ENCODE measurements at places on chromosomes 7 and 10. TPM values are rescaled to one million over a fixed set of nuclear protein-coding genes. Genes with fewer than 3 reads are reported as not detected.
A peak's percentile ranks its signal among the peaks of the same experiment; 100 is the strongest.

GRCh38 chr10:61835069-61835945 is 66.2 kb upstream of the ARID5B start:
- DNase-seq = peak; percentile 66

- DNase-seq = no peak
These were observed 8.5 kb upstream of the CAV1 start for GRCh38 chr7:116516324-116516723.

- DNase-seq = peak; percentile 19
These were observed 79.6 kb upstream of the MTPN start for GRCh38 chr7:136056651-136057231.

DNA sequence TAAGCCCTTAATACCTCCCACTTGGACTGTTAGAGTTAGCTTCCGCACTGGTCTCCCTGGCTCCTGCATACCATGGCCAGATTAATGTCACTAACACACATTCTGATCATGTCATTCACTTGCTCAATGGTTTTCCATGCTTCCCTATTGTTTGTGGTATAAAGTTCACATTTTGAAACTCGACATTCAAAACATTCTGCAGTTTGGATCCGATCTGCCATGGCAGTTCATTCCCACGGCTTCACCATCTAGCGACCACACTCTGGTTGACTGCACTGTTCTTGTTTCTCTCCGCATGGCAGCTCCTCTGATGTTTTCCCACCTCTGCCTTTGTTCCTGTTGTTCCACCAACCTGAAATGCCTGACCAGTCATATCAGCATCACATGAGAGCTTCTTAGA is 87.4 kb upstream of the WAC start:
- DNase-seq = no peak

SPDYE6 gene
- polyA plus RNA-seq = 11.5 TPM

SFMBT2 gene
- 7.9 TPM for polyA plus RNA-seq

- DNase-seq = no peak
These were observed 625.1 kb upstream of the PCDH15 start for GRCh38 chr10:55426138-55426537.

- no peak for DNase-seq
These were observed 18.5 kb downstream of the PARP12 start for GRCh38 chr7:140044251-140044650.

AGBL3 gene
- 3.6 TPM for polyA plus RNA-seq

DNA sequence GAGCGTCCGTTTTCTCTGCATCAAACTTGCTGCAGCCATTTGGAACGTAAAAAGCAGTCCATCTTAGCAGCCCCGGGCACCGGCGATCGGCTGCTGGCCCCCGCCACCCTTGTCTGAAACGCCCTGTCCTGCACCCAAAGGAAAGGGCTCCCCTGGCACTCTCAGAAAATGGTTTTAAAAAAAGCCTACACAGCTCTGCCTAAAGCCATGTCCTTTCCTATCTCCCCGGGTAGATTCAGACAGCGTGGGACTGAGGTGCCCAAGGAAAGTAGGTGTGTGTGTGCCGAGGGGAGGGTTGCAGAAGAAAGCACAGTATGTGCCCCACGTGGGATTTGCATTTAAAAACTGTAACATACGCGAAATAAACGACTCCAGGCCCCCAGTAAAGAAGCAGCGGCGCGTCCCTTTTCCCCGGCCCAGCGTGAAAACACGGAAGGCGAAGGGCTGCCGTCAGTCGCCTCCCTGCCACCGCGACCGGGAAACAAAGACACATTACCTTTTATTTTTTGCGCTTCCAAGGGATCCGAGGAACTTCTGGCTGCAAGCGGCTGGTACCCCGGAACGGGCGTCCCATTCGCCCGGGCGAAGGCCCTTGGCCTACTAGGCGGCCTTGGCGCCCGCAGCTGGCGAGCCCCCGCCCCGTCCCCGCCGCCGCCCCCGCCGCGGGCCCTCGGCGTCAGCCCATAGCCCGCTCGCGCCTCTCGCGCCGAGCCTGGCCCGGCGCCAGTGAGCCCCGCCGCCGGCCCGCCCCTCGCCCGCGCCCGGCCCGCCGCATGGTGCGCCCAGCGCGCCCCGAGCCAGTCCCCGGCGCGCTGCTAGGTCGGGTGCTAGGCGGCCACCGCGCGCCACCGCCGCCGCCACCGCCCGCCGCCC is 304.6 kb downstream of the PRPF18 start:
- DNase-seq = peak; percentile 38

DNA sequence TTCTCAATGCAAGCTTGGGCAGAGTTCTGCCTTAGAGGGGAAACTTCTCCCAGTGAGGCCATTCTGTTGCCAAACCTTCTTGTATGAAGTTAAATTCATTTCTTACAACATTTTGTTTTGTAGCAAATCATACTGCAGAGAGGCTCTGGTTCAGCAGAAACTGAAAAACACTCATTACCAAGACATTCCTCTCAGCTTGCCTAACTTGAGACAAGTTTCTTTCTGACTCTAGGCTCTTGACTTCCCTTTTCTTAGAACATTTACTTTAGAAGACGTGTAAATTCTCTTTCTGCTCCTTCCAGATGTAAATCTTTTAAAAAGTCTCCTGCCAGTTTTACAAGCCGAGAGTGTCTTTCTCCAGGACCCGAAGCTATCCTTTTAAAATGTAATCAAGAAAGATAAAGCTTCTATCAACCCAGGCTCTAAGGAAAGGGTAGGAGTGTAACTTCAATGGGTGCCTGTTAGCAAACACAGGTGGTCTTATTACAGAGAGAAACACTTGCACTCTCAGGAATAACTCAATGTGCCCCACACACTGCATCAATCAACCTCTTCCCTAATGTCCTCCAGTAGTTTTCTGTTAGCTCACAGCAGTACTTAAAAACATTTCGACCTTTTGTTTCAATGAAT is 80.5 kb upstream of the TAS2R16 start:
- DNase-seq = no peak
